ENCODE measurements at places on chromosomes 2 and 18.

DNA sequence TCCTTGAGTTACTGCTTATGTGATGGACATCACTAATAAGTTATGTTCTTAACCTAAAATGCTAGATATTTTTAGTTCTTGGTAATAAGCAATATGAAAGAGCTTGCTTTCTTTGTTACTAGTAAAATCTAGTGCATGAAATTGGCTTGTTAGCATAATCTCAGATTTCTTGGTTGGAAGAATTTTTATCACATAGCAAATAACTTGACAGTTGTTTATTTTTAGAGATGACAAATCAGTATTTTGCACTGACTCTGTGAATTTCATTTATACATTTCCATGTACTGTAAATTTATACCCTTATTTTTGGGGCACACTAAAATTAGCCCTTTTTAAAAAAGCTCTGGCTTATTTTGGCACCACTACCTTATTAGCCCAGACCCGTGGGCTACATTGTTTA is 45.6 kb downstream of the LCLAT1 start:
- DNase-seq, result no peak

DNA sequence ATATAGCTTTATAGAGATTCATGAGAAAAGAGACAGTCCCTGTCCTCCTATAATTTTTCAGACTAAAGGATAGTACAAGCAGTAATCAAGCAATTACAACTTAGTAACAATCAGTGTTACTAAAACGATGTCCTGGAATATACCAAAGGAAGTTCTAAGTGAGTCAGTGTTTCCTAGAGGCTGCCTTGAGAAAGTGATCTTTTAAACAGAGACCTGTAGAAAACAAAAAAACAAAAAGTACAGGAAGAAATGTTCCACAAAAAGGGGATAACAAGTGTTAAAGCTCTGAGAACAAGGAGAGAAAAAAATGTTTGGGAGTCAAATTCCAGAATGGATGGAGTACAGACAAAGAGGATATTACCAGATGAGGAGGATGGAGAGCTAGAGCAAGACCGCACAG is 556.4 kb downstream of the ERBB4 start:
- DNase-seq, result no peak

GRCh38 chr2:149205143-149205542 is 125.2 kb upstream of the LYPD6 start:
- no peak for DNase-seq

DNA sequence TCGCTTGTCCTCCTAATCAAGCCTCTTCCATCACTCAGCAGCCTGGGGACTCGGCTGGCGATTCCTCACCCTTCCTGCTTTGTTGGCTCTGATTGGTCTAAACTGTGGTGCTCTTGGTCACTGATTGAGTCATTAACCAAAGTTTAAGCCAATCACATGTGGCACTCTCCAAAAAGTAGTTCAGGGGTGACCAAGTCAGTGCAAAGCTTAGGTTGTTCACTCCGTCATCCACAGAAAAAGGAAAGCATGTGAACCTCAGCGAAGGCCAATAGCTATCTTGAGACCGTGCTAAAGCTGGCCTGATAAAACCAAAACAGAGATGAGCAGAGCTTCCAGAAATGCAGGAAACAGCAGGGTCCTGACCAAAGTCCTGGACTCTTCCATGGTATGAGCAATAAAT is 4.9 kb downstream of the ALPK2 start:
- DNase-seq, result no peak

DNA sequence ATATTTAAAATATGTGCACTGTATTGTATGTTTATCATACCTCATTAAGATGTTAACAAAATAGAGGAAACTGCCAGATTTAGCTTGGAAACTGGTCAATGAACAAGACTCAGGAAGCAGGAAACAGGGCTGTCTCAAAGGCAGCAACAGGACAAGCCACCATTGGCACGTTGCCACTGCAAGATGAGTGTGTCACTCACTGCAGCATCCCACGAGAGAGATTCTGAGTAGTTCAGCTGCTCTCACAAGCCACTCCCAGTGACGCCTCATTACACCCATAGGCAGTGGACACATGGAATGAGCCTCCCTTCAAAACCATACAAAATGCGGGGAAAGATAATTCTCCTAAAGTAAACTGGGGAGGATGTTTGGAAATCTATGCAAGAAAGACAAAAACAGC is 181.9 kb upstream of the DLGAP1 start:
- DNase-seq, result no peak
